ENCODE measurements at places on chromosomes 2 and 18. TPM values are rescaled to one million over a fixed set of nuclear protein-coding genes. Genes with fewer than 3 reads are reported as not detected.

The CTNNA2 gene
- not detected for total RNA-seq

The KIAA2012 gene
- total RNA-seq, result not detected

The MFSD2B gene
- 0.25 TPM for total RNA-seq

The C2orf66 gene
- not detected for total RNA-seq

The GKN2 gene
- not detected for total RNA-seq

The ARHGAP28 gene
- not detected for total RNA-seq

The IHH gene
- total RNA-seq, result not detected

The TEX44 gene
- not detected for total RNA-seq

The CCDC102B gene
- total RNA-seq, result 1.4 TPM

The SPTBN1 gene
- total RNA-seq, result 42.1 TPM

The KDSR gene
- 63.5 TPM for total RNA-seq

The NT5DC4 gene
- not detected for total RNA-seq

The CPS1 gene
- 1.6 TPM for total RNA-seq

The TLX2 gene
- 0.25 TPM for total RNA-seq

The TNFAIP6 gene
- not detected for total RNA-seq

The CRYGB gene
- not detected for total RNA-seq

The CHRND gene
- total RNA-seq, result not detected

The MTX2 gene
- 28.6 TPM for total RNA-seq

The HOXD13 gene
- not detected for total RNA-seq

The RNU2-63P gene
- 29.3 TPM for total RNA-seq

The KCNG2 gene
- not detected for total RNA-seq

The DUSP11 gene
- total RNA-seq, result 32.1 TPM

The STK25 gene
- 97.6 TPM for total RNA-seq

The NEU4 gene
- total RNA-seq, result not detected

The GTF3C2 gene
- total RNA-seq, result 76.6 TPM

The LRATD1 gene
- total RNA-seq, result not detected

The NFE2L2 gene
- 54.1 TPM for total RNA-seq

The MC5R gene
- total RNA-seq, result not detected

The FBXO41 gene
- 39.4 TPM for total RNA-seq

The TUBA4B gene
- not detected for total RNA-seq

The FEV gene
- not detected for total RNA-seq

The SCG2 gene
- not detected for total RNA-seq

Measured in activated CD8-positive, alpha-beta memory T cell treated with anti-CD3 and anti-CD28 coated beads for 36 hours (primary cell).